ENCODE measurements at places on chromosomes 5 and 9.

GRCh38 chr9:98922721-98923435, 20.8 kb upstream of the COL15A1 start:
- no peak for DNase-seq

GRCh38 chr9:3902631-3903030, 376.8 kb upstream of the RFX3 start:
- no peak for DNase-seq

- no peak for DNase-seq
These were observed 158.1 kb downstream of the C9orf152 start for GRCh38 chr9:110049699-110050450.

DNA sequence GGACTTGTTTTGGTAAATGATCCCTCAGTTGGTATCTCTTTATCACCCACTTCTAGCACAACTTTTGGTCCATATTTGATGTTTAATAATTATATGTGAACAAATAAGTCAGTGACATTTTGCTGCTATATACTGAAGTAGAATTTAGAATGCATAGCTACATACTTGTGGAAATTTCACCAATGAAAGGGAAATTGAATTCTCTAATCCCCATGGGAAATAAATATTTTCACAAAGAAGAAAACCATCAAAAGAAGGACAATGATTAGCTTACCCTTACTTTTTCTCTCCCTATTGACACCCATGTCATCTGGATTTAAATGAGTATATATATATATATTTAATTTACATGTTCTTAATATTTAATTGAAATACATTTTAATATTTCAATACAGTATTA, 94.3 kb upstream of the DAB2 start:
- no peak for DNase-seq

GRCh38 chr5:134450374-134450773, 38.7 kb upstream of the CDKN2AIPNL start:
- DNase-seq, result no peak

DNA sequence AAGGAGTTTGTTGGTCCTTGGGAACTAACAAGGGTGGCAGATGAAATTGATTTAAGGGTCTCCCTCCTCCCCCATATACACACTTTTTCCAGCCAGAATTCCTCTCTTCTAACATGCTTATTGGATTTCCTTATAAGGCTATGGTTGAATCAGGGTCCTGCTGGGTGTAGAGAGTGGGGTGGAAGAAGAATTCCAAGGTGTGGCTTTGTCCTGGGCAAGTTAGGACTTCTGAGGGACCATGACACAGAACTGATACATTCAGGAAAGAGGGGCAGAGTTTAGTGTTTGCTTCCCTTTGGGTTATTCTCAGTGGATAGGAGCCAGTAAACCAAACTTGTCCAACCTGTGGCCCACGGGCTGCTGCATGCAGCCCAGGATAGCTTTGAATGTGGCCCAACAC, 116.5 kb downstream of the SNX18 start:
- DNase-seq, result no peak

DNA sequence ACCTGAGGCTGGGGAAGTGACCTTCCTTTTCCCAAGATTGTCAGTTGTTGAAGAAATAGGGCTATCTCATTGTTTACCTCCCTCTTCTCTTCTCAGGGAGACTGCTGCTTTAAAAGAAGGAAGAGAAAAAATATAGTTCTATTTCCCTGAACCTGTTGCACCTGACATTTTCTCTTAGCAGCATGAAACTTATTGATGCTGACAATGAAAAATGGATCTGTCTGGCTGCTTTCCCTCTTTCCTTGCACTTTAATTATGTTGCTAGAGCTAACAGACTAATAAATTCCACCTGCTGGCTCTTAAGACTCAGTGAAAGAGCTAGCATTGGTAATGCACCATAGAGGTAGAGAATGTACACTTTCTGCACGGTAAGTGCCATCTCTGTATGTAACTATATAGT, 6.2 kb upstream of the CKMT2 start:
- no peak for DNase-seq

GRCh38 chr9:129983891-129984290, 59.1 kb downstream of the FNBP1 start:
- DNase-seq, result no peak

DNA sequence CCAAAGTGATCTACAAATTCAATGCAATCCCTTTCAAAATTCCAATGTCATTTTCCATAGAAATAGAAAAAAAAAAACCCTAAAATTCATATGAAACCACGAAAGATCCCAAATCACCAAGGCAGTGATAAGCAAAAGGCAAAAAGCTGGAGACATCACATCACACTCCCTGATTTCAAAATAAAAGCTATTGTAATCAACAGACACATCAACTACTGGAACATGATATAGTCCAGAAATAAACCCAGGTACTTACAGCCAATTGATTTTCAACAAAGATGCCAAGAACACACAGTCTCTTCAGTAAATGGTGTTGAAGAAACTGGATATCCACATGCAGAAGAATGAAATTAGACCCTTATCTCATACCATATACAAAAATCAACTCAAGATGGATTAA, 224.0 kb downstream of the WDR70 start:
- no peak for DNase-seq

GRCh38 chr5:84354101-84354500, 30.6 kb downstream of the EDIL3 start:
- DNase-seq, result no peak

- DNase-seq, result no peak
These were observed 229.9 kb upstream of the RIOK2 start for GRCh38 chr5:97412959-97413358.

GRCh38 chr5:156824800-156825199, 25.3 kb upstream of the PPP1R2B start:
- no peak for DNase-seq

GRCh38 chr5:36706662-36707061, 100.3 kb downstream of the SLC1A3 start:
- no peak for DNase-seq

DNA sequence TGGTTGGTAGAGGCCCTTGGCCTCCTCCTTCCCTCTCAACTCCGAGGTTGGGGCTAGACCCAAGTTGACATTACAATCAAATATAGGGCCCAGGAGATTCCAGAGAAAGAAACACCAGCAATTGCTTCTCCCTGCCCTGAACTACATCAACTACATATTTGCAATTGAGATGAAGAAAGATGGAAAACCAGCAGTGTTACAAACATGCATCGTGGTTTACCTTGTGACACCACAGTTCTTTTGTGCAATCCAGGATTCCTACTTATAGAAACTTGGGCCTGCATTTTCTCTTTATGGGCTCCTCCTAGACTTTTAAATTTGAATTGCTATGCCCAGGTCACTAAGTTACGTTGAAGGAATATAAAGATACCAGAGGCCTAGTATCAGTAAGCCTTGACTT, 126.7 kb downstream of the DCP2 start:
- DNase-seq, result no peak

- peak; percentile 16 for DNase-seq
These were observed 66.7 kb downstream of the MRPL36 start for GRCh38 chr5:1732945-1733344.

All from coronary artery (tissue), 2 donors.